ENCODE measurements at places on chromosomes 13 and 19.

DNA sequence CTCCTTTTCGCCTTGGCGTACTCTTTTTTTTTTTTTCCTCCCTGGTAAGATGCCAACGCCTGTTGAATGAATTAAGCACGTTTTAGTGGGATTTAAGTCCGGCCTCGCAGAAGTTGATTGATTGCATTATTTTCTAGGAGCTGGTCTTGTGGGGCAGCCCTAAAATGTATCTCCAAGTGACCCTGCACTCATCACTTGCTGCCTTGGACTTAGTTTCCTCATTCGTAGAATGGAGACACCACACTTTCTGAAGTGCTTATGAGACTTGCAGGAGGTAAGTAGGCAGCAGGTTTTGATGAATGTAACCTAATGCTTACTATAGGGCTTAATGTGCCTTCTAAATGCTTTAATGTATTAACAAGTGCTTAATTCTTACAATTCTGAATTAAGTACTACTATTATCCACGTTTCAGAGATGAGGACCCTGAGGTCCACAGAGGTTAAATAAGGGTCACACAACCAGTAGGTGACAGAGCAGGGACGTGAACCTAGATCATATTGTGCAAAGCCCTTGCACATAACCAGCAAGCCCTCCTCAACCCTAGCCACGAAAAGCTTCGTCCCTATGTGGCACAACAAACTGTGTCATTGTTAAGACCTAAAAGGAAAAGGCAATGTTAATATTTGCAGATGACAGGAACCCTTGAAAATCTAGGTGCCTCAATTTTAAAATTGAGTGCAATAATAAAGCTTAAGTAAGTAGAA lies 514 bp upstream of the ARGLU1 start:
- no peak for DNase-seq

DNA sequence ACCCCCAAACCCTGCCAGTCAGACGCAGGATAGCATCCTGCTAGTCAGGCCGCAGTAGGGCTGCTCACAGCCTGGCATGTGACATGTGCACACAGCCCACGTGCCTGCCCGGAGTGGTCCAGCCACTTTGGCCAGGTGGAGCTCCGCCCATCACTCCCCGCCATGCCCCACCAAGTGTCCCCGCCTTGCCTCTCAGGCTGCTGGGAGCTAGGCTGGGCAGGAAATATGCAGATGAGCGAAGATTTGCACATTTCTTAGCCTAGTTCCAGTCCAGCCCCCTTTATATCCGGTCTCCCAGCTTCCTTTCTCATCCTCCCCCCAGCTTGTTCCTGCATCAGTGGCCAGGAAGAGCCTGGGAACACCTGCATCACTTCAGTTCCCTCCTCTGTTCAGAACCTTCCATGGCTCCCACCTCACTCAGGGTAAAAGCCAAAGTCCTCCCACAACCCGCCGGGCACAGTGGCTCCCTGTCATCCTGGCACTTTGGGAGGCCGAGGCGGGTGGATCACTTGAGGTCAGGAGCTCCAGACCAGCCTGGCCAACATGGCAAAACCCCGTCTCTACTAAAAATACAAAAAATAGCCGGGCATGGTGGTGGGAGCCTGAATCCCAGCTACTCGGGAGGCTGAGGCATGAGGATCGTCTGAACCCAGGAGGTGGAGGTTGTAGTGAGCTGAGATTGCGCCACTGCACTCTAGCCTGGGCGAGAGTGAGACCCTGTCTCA lies 2.3 kb upstream of the DOCK6 start:
- DNase-seq, result no peak

GRCh38 chr13:34583181-34583580 lies 358.9 kb upstream of the NBEA start:
- no peak for DNase-seq

- DNase-seq, result no peak
These were observed 1.3 kb upstream of the CNOT3 start for GRCh38 chr19:54136086-54136863.

- no peak for DNase-seq
These were observed 354.9 kb upstream of the HTR2A start for GRCh38 chr13:47251771-47252170.

DNA sequence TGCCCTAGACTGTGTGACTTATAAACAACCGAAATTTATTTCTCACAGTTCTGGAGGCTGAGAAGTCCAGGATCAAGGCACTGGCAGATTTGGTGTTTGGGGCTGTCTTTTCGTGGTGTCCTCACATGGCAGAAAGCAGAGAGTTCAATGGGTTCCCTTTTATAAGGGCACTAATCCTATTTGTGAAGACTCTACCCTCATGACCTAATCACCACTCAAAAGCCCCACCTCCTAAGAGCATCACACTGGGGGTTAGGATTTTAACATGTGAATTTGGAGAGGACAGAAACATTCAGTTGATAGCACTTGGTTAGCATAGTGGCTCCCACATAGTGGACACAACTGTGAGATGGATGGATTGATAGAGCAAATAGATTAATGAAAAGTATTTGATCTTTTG lies 21.5 kb upstream of the GPR18 start:
- no peak for DNase-seq

DNA sequence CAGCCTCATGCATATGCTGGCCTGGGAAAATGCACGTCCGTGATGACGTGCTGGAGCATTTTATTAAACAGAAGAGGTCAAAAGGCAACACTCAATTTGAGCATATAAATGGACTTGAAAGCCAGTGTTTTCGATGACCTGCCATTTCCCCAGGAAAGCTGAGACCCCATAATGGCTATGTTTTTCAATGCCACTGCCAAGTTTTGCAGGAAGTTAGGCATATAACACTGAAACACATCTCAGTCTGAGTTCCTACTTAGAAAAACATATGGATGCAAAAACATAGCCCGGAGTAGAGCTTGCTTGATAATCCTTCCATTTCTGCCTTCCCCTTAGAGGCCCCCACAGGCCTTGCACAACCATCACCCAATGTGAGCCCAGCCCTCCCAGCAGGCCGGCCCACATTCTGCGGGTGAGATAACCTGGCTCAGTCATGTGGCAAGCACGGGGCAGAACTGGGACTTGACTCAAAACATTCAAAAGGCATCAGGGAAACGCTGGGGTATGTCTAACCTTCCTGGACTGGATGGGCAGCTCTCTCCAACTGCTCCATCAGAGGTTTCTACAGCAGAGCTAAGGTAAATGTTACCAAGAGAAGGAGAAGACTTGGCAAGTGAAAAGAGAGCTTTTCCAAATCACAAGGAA lies 24.9 kb downstream of the EPS15L1 start:
- peak; percentile 65 for DNase-seq

Data from amniotic stem cell (primary cell).